ENCODE measurements at places on chromosomes 1 and 21.
A peak's percentile ranks its signal among the peaks of the same experiment; 100 is the strongest.

DNA sequence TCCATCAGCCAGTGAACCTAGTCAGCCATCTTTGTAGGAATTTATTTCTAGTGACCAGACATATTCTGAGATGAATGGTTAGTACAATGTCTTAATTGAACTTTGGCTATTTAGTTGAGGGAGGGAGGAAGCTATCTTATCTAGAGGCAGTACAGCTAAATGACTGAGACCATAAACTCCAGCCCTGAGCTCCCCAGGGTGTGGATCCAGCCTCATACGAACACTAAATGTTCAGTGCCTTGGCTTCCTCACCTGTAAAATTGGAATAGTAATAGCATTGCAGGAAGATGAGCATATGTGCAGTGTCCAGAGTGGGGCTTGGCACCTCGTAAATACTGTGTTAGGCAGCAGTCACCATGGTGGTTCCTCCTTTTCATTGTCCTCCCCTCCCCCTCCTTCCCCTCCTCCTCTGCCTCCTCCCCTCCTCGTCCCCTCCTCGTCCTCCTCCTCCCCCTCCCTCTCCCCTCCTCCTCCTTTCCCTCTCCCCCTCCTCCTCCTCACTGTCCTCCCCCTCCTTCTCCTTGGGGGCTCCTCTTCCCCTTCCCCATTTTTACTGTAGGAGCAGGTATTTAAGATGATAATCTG is 108.2 kb downstream of the GALNT2 start:
- H3K4me3 ChIP-seq, result no peak overlapping the region
- H3K27me3 ChIP-seq, result no peaks in the 10 kb centered on the region
- H3K36me3 ChIP-seq, result no peaks in the 10 kb centered on the region
- peak; percentile 21 for DNase-seq
- no peaks in the 10 kb centered on the region for H3K4me1 ChIP-seq

- H3K27me3 ChIP-seq, result no peaks in the 10 kb centered on the region
- no peak overlapping the region for H3K27ac ChIP-seq
- DNase-seq, result no peak
- no peak overlapping the region for H3K4me3 ChIP-seq
- peaks cover 67% of the 10 kb centered on the region for H3K36me3 ChIP-seq
- no peaks in the 10 kb centered on the region for H3K4me1 ChIP-seq
These were observed 34.4 kb downstream of the INKA2 start for GRCh38 chr1:111704776-111705175.

GRCh38 chr21:31124010-31124409 is 85.7 kb upstream of the KRTAP19-8 start:
- no peaks in the 10 kb centered on the region for H3K4me1 ChIP-seq
- no peak overlapping the region for H3K27ac ChIP-seq
- H3K27me3 ChIP-seq, result no peaks in the 10 kb centered on the region
- H3K36me3 ChIP-seq, result no peaks in the 10 kb centered on the region
- DNase-seq, result no peak

DNA sequence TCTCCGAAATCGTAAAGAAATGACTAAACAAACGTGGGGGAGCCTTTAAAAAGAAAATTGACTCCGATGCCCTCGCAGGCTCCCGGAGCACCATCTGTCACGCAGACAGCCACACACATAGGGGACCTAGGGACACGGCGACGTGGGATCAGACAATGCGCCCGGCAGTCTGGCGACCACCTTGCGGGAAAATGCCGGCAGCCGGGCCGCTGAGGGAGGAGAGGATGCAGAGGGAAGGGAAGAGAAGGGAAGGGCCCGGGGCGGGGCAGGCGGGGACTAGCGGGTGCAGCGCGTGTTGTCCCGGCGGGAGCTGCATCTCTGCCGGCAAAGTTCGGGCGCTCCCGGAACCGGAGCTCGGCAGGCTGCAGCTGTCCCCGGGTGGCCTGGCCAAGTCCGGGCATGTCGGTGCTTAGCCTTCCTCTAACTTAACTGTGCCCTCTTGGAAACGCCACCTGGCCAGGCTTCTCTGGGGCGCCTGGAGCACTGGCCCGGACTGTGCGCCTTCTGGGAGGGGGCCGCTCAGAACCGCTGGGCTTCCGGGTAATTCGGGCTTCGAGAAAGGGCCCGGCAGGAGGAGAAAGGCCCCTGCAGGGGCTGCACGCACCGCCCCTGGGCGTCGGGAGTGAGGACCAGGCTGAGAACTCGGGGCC is 1.8 kb downstream of the NHLH2 start:
- no peaks in the 10 kb centered on the region for H3K4me1 ChIP-seq
- H3K36me3 ChIP-seq, result no peaks in the 10 kb centered on the region
- DNase-seq, result no peak
- no peak overlapping the region for H3K27ac ChIP-seq

DNA sequence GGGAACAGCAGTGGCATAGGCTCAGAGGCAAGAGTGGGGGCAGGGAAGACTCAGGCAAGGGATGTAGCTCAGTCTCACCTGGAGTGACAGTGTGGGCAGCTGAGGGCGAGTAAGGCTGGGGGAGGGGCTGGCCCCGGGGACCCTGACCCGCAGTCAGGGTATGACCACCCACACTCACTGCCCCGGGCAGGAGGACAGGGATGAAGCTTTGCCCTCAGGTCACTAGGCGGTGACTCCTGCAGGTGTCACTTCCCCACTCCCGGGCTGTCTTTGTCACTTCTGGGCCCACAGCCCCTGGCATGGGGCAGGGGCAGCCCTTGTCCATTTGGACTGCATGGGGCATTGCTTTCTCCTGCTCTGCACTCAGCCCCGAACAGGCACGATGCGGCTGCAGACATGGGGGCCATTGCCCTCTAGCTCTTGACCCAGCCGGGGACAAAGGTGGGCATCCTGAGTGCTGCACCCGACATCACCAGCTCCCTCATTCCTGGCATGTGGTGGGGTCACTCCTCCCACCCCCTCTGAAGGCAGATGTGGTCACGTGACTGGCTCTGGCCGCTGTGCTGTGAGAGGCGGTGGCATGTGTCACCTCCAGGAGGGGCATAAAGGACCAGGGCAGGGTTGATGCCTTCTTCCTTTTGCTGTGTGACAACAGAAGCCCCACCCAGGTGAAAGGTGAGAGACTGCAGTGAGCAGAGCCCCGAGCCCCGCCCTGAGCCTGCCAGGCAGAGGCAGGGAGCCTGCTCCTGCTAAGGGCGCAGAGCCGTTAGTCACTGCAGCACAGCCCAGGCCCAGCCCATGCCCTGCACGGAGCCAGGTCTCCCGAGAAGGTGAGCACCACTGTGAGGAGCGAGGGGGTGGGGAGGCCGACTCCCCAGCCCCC is 66.0 kb downstream of the MATN1 start:
- H3K4me3 ChIP-seq, result no peak overlapping the region
- H3K27ac ChIP-seq, result no peak overlapping the region
- no peaks in the 10 kb centered on the region for H3K4me1 ChIP-seq
- no peaks in the 10 kb centered on the region for H3K36me3 ChIP-seq
- no peaks in the 10 kb centered on the region for H3K27me3 ChIP-seq
